ENCODE measurements at places on chromosomes 12 and 14.

DNA sequence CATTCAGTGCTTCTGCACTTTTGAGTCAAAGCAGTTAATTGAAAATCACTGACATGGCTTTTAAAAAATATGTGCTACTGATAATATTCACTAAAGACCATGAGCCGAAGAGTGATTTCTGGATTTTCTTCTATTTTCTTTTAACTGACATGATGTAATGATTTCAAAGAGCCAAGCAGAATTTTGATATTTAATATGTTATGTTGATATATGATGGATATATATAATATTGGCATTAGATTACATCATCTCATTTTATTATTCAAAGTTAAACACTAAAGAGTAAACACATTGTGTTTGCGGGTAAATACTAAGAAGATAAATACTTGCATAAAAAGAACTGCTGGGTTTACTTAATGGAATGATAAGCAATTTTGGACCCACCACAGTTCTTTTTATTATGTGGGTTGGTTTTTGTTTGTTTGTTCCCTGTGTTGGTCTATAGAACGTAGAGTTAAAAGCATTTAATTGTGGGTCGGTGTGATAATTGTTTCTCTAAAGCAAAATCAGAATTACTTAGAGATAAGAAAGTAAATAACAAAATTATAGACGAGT, 692 bp downstream of the SPIC start:
- DNase-seq, result no peak

GRCh38 chr12:115388139-115388538, 704.2 kb upstream of the TBX3 start:
- no peak for DNase-seq

DNA sequence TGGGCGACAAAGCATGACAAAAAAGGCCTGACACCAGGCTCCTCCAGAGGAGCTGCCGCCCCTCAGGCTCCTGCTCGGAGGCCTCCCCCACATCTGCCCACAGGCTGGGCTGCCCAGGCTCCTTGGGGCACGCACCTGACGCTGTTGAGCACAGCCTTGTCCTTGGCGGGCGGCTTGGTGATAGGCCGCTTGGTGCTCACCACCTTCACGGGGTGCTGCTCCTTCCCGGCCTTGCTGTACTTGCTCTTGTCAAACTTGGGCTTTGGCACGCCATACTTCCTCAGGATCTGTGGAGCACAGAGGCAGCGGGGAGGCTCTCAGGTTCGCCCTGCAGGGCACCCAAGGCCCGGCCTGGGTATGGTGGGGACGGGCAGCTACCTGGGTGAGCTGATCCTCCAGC, 53.4 kb downstream of the TRAFD1 start:
- DNase-seq, result peak; percentile 46

DNA sequence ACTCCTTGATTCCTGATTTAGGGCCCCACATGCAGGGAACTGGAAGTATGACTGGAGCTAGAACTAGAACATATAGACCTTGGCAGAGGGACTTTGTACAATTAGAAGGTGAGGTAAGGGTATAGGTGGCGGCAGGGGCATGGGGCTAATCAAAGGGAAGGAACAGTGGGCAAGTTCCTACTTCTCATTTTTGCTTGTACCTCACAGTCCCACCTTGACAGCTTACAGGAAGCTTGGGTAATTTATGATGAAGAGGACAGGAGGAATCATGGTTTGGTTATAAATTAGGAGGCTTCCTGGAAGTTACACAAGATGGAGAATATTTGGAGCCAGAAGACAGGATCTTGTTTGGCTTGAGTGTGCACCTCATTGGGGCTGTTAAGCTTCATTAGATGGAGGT, 33.4 kb downstream of the SUSD6 start:
- DNase-seq, result no peak

DNA sequence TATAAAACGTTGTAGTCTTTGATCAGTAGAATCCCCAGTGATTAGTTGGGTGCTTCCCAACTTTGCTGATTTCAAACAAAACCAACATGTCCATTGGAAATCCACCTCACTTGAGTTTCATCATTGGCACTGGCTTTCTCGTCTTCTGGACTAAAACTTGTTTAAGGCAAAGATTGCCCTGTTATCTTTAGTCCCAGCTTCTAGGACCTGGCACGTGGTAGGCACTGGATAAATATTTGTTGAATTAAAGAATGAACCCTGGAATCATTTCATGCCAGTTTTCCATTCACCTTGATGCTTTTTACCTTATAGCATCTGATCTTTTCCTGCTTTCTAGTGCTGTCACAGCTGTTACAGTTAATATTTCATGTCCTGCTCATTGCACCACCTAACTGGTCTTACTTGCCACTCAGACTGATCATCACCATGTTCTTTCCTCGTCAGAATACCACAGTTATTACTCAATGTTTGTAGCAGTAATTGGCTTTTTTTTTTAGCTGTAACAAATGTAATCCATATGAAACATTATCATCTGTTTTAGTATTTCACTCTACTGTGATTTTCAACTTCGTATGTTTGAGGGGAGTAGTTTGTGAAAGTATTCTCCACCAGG, 7.3 kb upstream of the C12orf50 start:
- DNase-seq, result no peak

- no peak for DNase-seq
These were observed 6.5 kb upstream of the ITPR2 start for GRCh38 chr12:26839512-26839911.

DNA sequence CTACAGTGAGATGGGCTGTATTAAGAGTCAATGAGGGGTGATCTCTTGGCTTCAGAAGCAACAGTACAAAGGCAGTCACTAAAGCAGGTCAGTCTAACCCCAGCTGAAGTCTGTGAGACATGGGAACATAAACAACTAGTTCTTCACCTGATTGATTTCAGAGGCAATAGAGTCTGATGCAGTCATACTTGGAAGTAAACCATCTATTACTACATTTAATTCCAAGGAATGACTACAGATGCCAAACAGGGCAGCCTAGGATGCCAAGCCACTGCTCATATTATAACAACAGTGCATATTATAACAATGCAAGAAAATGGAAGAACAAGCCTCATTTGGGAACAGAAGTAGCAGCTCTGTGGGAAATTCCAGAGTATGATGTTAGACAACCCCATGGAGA, 35.8 kb downstream of the GRIN2B start:
- no peak for DNase-seq

DNA sequence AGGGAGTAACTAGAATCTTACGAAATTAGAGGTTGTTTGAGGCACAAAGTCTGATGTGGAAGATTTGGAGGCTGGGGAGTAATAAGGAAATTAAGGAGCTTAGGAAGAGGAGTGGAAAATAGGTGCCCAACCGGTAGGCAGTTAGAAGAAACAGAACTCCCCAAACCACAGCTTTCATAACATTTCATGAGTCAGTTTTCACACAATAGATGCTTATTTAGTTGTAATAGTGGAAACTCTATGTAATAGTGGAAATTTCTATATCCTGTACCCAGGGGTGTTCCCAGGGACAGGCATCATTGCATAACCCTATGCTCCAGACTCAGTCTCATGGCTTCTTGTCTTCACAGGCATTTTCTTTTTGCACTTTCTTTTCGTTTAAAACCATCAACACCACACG, 8.3 kb downstream of the C3AR1 start:
- no peak for DNase-seq

DNA sequence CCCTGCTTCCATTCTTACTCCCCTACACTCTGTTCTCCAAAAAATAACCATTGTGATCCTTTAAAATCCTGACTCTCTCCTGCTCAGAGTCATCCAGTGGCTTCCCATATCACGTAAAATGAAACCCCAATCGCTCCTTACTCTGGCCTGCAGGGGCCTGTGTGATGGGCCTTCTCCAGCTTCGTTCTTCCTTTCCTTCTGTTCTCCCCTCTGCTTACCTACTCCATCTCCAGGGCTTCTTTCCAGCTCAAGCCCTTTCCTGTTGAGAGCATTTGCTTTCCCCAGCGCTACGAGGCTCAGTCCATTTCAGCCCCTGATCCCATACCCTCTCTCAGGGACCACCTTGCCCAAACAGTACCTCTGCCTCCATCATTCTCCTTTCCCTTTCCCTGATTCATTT, 144.4 kb upstream of the ARHGAP5 start:
- no peak for DNase-seq

DNA sequence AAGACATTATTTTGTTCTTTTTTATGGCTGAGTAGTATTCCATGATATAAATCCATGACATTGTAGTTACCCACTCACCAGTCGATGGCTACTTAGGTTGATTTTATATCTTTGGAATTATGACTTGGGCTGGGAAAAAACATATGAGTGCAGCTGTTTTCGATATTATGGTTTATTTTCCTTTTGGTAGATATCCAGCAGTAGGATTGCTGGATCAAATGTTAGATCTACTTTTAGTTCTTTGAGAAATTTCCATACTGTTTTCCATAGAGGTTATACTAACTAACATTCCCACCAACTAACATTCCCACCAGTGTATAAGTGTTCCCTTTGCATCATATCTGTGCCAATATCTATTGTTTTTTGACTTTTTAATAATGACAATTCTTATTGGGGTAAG, 29.9 kb upstream of the PTPRR start:
- no peak for DNase-seq

DNA sequence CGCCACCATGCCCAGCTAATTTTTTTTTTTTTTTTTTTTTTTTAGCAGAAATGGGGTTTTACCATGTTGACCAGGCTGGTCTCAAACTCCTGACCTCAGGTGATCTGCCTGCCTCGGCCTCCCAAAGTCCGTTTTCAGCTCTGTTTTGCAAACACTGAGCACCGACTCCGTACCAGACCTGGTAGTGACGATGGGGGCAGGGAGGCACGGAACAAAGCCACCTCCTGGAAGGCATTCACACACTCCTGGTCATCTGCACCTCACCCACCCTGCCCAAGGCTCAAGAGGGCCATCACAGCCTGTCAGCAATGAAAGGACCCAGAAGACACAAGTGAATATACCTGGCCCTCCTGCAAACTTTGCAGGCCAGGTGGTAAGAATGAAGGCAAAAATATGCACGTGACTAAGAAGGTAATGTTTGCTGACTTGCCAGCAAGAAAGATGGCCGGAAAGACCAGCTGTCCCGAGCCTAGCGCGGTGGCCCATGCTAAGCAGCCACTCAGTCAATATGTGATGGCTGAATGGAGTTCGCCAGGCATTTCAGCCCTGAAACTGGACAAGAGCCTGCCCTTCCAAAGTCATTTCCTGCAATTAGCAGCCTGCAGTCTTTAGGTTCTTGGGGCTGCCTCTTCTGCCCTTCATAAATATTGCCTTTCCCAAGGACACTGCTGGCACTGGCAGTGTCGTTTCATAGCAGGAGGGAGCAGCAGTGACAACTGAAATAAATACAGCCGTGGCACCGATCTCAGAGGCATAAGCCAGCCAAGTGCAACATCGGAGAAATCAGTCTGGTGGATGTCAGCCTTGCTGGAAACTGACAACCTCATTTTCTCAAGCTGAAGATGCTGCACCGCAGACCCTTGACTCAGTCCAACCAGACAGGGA, 17.6 kb downstream of the MMAB start:
- DNase-seq, result no peak

GRCh38 chr12:96698965-96699364, 208.1 kb upstream of the NEDD1 start:
- DNase-seq, result no peak
